Fibroblast of skin of scalp (primary cell): ENCODE measurements at places on chromosomes 2 and 18.

DNA sequence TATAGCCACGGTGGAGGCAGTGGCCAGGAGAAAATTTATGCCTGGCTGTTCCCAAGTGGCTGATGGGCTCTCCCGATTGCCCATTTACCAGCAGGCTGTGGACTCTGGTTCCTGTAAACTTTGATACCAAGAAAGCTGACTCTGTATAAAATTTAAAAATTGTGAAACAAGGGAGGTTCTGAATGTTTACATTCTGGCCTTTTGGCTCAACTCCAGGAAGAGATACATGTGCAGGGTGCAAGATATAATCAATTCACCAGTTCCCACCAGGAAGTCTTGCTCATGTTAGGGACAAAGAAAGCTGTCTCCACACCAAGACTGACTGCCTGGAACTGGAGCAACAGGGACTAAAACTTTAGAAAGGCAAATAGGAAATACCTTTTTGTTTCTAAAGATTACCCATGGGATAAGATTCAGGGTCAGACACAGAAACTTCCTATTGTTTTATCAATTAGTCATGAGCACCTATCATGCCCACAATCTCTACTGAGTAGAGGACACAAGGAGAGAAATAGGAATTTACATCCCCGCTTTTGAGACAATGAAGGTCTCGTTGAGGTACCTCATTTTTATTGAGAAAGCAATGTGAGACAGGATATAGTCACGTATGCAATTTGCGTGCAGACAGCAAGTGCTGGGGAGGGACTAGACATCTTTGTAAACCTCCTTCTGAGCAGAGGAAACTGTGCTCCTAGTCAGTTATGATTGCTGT is 123.5 kb downstream of the LIPG start:
- no peak for DNase-seq

GRCh38 chr2:33526132-33526531 is 49.7 kb downstream of the RASGRP3 start:
- no peak for DNase-seq

- DNase-seq, result no peak
These were observed 268.3 kb downstream of the PLCL1 start for GRCh38 chr2:198072655-198073054.

- DNase-seq, result no peak
These were observed 94.9 kb downstream of the AGAP1 start for GRCh38 chr2:235588750-235589149.

DNA sequence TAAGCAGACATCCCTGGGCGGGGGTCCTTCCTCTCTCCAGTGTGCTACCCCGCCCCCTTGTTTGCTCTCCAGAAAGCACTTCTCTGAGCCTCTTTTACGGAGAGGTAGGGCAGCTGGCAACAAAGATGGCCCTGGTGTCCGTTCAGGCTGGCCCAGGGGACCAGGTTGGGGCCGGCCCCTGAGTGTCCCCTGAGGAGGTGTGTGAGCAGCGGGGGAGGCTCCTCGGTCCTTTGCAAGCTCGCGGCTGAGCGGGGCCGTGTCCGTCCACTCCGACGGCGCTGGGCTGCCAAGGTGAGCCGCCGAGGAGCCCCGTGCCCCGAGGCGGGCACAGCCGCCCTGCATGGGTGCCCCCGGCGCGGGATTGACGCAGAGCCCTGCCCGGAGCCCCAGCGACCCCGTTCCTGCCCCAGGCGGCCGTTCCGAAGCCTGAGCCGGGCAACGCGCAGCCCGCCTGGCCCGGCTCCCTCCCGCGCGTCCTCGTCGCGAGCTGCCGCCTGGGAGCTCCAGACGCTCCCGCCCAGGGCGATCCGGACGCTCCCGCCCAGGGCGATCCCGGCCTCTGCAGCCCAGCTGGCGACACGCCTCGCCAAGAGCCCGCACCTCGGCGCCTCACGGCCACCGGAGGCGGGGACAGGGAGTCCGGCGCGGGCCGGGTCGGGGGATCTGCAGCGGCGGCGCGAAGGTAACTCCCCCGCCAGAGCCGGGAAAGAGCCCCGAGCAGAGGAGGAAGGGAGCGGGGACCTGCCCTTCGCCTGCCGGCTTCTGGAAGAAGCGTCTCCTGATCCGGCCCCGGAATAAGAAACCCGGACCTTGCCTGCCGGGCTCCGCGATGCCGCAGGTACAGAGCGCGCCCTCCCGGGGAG is at the start of gene PROKR1:
PROKR1 (plus strand) TSS at position 569 of the 863 bp plus-strand sequence. CDS start 2,243 bp downstream, outside the sequence.
- DNase-seq, result peak; percentile 20

DNA sequence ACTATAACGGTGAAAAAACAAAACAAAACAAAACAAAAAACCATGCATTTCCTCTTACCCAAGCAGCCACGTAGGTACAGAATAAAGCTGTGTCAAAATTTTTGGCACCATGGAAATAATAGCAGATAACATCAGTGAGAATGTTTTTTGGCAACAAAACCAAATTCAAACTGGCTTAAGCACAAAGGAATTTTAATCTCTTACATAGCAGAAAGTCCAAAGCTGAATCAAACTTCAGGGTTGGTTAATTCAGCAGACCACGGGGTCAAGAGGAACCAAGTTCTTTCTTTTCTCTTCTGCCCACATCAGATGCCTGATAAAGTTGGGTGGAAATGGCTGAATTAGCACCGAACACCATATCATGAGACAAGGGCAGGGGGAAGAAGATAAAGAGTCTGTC is 129.5 kb downstream of the PAX3 start:
- peak; percentile 3 for DNase-seq

- no peak for DNase-seq
These were observed 3.6 kb downstream of the EIF5B start for GRCh38 chr2:99340669-99341236.

- DNase-seq, result no peak
These were observed 424.9 kb downstream of the PID1 start for GRCh38 chr2:228846161-228846560.
